ENCODE measurements at places on chromosomes 6 and 20. TPM values are rescaled to one million over a fixed set of nuclear protein-coding genes. Genes with fewer than 3 reads are reported as not detected.

The TUBB1 gene
- total RNA-seq, result 32.2 TPM

DNA sequence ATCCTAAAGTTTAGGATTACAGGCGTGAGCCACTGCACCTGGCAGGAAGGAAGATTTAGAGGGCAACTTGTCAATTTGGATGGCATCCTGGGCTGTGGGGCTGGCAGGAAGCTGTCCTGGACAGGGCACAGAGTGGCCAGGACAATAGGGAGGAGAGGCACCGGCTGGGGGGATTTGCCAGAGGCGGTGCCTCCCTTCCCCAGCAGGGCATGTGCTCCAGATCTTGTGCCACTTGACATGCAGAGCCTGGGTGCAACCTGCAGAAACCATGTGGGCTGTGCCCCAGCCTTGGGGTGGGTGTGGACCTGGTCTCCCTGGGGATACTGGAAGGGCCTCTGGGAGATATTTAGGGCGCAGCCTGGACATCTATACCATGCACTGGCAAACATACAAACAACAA is 58.6 kb upstream of the EEF1A1 start:
- peaks cover 16% of the 10 kb centered on the region for H3K4me1 ChIP-seq
- H3K27me3 ChIP-seq, result no peaks in the 10 kb centered on the region
- no peaks in the 10 kb centered on the region for H3K36me3 ChIP-seq
- no peak overlapping the region for H3K4me3 ChIP-seq

The SOX18 gene
- 16.1 TPM for total RNA-seq

GRCh38 chr6:31574106-31575061 is 981 bp upstream of the TNF start:
- no peak overlapping the region for H3K4me3 ChIP-seq
- DNase-seq, result no peak
- peak overlapping the region; percentile 98 for H3K27ac ChIP-seq
- no peaks in the 10 kb centered on the region for H3K27me3 ChIP-seq

The RIPPLY2 gene
- not detected for total RNA-seq

DNA sequence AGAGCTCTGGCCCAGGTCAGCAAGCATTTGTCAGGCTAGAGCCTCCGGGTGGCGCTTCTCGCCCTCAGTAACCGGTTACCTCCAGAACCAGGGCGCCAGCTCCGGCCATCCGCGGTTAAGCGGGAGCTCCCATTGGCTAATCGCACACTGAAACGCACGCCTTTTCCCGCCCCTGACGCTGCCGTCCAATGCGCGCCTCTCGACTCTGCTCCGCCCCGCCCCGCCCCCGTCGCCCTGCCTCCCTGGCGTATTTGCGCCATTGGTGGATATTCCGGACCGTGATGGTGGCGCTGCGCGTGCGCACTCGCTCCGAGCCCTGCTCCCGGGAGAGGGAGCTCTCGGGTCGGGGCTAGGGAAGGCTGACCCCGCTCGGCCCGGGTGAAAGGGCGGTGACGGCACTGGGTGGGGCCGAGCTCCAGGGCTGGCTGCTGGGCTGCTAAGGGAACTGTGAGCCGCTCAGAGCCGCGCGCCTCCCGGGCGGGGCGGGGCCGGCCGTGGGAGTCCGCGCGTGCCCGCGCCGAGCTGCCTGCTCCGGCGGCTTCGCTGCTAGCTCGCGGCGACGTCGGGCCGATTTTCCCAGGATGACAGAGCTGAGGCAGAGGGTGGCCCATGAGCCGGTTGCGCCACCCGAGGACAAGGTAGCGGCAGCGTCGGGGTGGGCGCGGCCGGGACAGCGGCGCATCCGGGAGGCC is at the start of gene CDS2:
Gene CDS2, plus strand, starts transcription at position 497 of the 692 bp plus-strand sequence. Its CDS starts 85 bp downstream, at position 582.
- H3K4me1 ChIP-seq, result peaks cover 16% of the 10 kb centered on the region
- peak within 1 kb of the TSS; percentile 52 for H3K4me3 ChIP-seq
- H3K27me3 ChIP-seq, result no peaks in the 10 kb centered on the region

The PROCR gene
- 31.2 TPM for total RNA-seq

The WFDC10A gene
- total RNA-seq, result not detected

- no peaks in the 10 kb centered on the region for H3K36me3 ChIP-seq
- DNase-seq, result no peak
- no peak overlapping the region for H3K4me3 ChIP-seq
- no peaks in the 10 kb centered on the region for H3K27me3 ChIP-seq
These were observed 720.6 kb downstream of the RFPL4B start for GRCh38 chr6:113067612-113068275.

GRCh38 chr20:62111148-62111547 is 11.1 kb upstream of the LSM14B start:
- no peak for DNase-seq
- no peaks in the 10 kb centered on the region for H3K4me1 ChIP-seq
- H3K36me3 ChIP-seq, result no peaks in the 10 kb centered on the region
- no peaks in the 10 kb centered on the region for H3K27me3 ChIP-seq

DNA sequence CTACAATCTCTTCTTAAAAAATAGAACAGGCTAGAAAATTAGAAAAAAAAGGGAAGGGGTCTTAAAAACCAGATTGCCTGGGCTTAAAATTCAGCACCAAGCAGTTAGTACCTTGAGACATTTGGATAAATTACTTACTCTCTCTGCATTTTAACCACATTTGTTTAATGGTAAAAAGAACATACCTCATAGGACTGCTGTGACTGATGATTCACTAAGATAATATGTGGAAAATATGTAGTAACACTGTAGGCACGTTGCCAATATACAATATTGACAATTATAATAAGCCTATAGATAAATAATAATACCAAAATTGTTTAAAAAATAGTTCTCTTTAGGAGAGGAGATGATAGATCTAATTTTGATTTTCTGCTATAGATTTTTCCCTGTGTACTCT is 750.4 kb downstream of the TENT5A start:
- H3K4me1 ChIP-seq, result no peaks in the 10 kb centered on the region
- no peak overlapping the region for H3K4me3 ChIP-seq
- H3K36me3 ChIP-seq, result no peaks in the 10 kb centered on the region
- no peaks in the 10 kb centered on the region for H3K27me3 ChIP-seq

DNA sequence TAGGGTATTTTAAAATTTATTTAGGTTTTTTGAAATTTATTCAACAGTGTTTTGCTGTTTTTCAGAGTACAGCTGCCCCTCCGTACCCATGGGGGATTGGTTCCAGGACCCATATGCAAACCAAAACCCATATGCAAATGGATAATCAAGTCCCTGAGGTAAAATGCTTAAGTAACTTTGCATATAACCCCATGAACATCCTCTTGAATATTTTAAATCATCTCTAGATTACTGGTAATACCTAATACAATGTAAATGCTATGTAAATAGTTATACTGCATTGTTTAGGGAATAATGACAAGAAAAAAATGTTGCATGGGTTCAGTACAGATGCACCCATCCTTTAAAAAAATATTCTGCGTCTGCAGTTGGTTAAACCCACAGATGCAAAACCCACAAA is 547.9 kb upstream of the CDH4 start:
- no peaks in the 10 kb centered on the region for H3K4me1 ChIP-seq
- H3K4me3 ChIP-seq, result no peak overlapping the region
- H3K27ac ChIP-seq, result no peak overlapping the region
- peaks cover 9% of the 10 kb centered on the region for H3K27me3 ChIP-seq
- H3K36me3 ChIP-seq, result no peaks in the 10 kb centered on the region

GRCh38 chr20:38230957-38231526 is 29.5 kb downstream of the KIAA1755 start:
- no peak overlapping the region for H3K27ac ChIP-seq
- peaks cover 6% of the 10 kb centered on the region for H3K4me1 ChIP-seq
- DNase-seq, result no peak
- no peaks in the 10 kb centered on the region for H3K27me3 ChIP-seq

The UST gene
- total RNA-seq, result 16.5 TPM

The IPCEF1 gene
- total RNA-seq, result 19.2 TPM

DNA sequence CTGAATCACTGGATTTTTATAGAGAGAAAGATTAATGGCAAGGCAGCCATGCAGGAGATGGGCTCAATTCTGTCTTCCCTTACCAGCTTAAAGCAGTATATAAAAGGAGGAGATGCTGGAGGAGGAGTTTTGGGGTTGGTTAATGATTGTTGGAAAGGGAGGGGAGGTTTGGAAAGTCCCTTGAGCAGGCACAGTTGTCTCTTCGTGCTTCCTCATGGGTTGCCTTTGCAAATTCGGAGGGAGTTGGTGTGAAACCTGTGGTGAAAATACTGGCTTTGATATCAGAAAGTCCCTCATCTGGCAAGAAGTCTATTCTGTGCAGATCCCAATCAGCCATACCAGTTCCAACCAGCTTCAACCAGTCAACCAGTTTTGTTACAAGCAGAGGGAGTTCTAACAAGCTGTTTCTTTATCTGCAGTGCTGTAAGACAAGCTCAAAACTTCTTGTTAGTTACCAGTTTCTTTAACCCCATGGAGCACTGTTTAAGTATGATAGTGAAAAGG is 107.0 kb downstream of the HIVEP1 start:
- H3K27ac ChIP-seq, result no peak overlapping the region
- no peaks in the 10 kb centered on the region for H3K27me3 ChIP-seq
- DNase-seq, result no peak
- H3K36me3 ChIP-seq, result peaks cover 41% of the 10 kb centered on the region
- H3K4me3 ChIP-seq, result no peak overlapping the region
- peaks cover 3% of the 10 kb centered on the region for H3K4me1 ChIP-seq

GRCh38 chr6:97440590-97441176 is 157.7 kb upstream of the MMS22L start:
- H3K27ac ChIP-seq, result no peak overlapping the region
- H3K4me3 ChIP-seq, result no peak overlapping the region
- no peaks in the 10 kb centered on the region for H3K4me1 ChIP-seq
- no peaks in the 10 kb centered on the region for H3K27me3 ChIP-seq
- H3K36me3 ChIP-seq, result no peaks in the 10 kb centered on the region
- DNase-seq, result no peak

GRCh38 chr6:105746130-105746505 is 340.0 kb upstream of the PRDM1 start:
- DNase-seq, result no peak
- no peak overlapping the region for H3K4me3 ChIP-seq
- H3K36me3 ChIP-seq, result no peaks in the 10 kb centered on the region
- H3K27ac ChIP-seq, result no peak overlapping the region

GRCh38 chr6:10078581-10078980 is 336.3 kb downstream of the TFAP2A start:
- no peak for DNase-seq
- H3K36me3 ChIP-seq, result no peaks in the 10 kb centered on the region
- H3K4me1 ChIP-seq, result no peaks in the 10 kb centered on the region
- H3K27ac ChIP-seq, result no peak overlapping the region
- H3K27me3 ChIP-seq, result no peaks in the 10 kb centered on the region

- H3K36me3 ChIP-seq, result no peaks in the 10 kb centered on the region
- H3K27ac ChIP-seq, result no peak overlapping the region
- H3K4me1 ChIP-seq, result peaks cover under 1% of the 10 kb centered on the region
- H3K27me3 ChIP-seq, result no peaks in the 10 kb centered on the region
- no peak for DNase-seq
- no peak overlapping the region for H3K4me3 ChIP-seq
These were observed 27.2 kb upstream of the KIF25 start for GRCh38 chr6:167970230-167970629.

- H3K36me3 ChIP-seq, result peaks cover 25% of the 10 kb centered on the region
- H3K27ac ChIP-seq, result no peak overlapping the region
- DNase-seq, result no peak
- H3K27me3 ChIP-seq, result no peaks in the 10 kb centered on the region
- H3K4me1 ChIP-seq, result peaks cover 10% of the 10 kb centered on the region
- H3K4me3 ChIP-seq, result no peak overlapping the region
These were observed 42.9 kb downstream of the UQCC1 start for GRCh38 chr20:35368666-35369423.

The SIRPB1 gene
- 89.5 TPM for total RNA-seq

The JAG1 gene
- total RNA-seq, result 55.6 TPM

DNA sequence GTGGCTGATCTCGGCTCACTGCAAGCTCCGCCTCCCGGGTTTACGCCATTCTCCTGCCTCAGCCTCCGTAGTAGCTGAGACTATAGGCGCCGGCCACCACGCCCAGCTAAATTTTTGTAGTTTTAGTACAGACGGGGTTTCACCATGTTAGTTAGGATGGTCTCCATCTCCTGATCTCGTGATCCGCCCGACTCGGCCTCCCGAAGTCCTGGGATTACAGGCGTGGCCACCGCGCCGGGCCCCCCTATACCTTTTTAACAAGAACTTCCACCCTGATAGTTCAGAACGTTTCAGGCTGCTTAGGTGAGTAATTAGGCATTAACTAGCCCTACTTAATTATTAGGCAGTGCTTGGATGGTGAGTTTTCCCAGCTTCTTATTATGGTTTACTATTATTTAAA is 552.5 kb downstream of the BCKDHB start:
- no peaks in the 10 kb centered on the region for H3K27me3 ChIP-seq
- DNase-seq, result peak; percentile 37
- H3K4me1 ChIP-seq, result no peaks in the 10 kb centered on the region
- H3K4me3 ChIP-seq, result no peak overlapping the region

DNA sequence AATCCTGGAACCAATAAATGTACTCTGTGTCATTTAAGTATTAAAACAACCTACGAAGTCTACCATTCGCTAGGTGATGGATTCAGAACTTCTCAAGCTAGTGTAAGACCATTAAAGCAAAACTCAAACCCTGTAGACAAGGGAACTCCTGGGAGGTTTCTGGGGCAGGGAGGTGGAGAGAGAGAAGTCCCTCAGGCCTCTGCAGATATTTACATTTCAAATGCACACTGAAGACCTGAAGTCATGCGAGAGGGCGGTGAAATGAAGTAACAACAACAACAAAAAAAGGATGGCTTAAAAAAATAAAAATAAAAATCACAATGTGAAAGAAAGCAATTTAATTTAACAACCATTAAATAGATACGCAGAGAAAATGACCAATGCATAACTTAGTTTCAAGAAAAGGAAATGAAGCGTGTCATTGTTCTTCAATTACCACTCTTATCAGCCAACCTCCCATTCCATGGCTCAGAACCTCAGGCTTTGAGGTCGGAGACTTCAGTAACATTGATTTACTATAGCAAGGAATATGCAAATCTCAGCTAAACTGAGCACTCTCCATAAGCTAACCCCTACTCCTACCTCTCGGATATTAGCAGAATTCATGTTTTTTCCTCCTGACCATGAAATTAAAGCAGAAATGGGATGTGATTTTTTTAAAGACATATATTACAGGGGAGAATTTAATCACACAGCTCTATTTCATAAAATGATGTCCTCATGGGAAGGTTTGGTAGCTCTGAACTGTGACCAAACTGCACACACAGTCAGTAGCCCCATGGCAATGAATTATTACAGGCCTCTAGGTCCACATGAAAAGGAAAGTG is 140.6 kb downstream of the KIF16B start:
- no peak overlapping the region for H3K27ac ChIP-seq
- H3K4me3 ChIP-seq, result no peak overlapping the region
- H3K36me3 ChIP-seq, result peaks cover 1% of the 10 kb centered on the region

- no peaks in the 10 kb centered on the region for H3K4me1 ChIP-seq
- no peak overlapping the region for H3K27ac ChIP-seq
- H3K4me3 ChIP-seq, result no peak overlapping the region
- H3K36me3 ChIP-seq, result no peaks in the 10 kb centered on the region
- no peak for DNase-seq
These were observed 180.0 kb upstream of the SMLR1 start for GRCh38 chr6:130647246-130647645.

The CTAGE9 gene
- not detected for total RNA-seq

- no peak overlapping the region for H3K4me3 ChIP-seq
- H3K36me3 ChIP-seq, result no peaks in the 10 kb centered on the region
- no peak overlapping the region for H3K27ac ChIP-seq
These were observed 205.2 kb downstream of the FARS2 start for GRCh38 chr6:5466281-5467136.

All from spleen (tissue), 13 donors.